ENCODE measurements at places on chromosomes 13 and 19. TPM values are rescaled to one million over a fixed set of nuclear protein-coding genes. Genes with fewer than 3 reads are reported as not detected.

The CALR3 gene
- not detected for total RNA-seq

The LHB gene
- not detected for total RNA-seq

The RPL13A gene
- 2,521 TPM for total RNA-seq

DNA sequence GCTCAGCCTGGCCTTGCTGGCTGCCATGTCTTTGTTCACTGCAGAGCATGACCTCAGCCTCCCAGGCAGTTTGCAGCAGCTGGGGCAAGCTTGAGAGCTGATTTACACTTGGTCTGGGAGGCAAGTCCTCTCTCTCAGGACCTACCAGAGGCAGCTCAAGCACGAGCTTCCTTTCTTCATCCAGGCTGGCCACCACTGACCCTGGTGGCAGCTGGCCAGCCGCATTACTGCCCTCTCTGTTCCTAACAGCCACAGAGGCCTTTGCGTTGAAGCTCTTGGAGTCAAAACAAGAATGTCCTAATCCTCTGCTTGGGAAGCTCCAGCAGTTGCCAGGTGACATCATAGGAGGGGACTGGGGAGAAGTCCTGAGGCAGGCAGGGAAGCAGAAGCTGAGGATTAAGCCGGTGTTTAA, 85.7 kb downstream of the NUFIP1 start:
- H3K4me3 ChIP-seq, result no peak overlapping the region
- DNase-seq, result no peak
- H3K36me3 ChIP-seq, result no peaks in the 10 kb centered on the region
- no peaks in the 10 kb centered on the region for H3K27me3 ChIP-seq

- no peaks in the 10 kb centered on the region for H3K4me1 ChIP-seq
- H3K36me3 ChIP-seq, result peaks cover 88% of the 10 kb centered on the region
- no peak for DNase-seq
- H3K27ac ChIP-seq, result no peak overlapping the region
Observed at GRCh38 chr19:10352764-10353671, 13.6 kb upstream of the ICAM3 start.

Data from spleen (tissue), 13 donors.